ENCODE measurements at places on chromosomes 6 and 20.

GRCh38 chr6:42279966-42280629 is 62.4 kb upstream of the MRPS10 start:
- DNase-seq: no peak

DNA sequence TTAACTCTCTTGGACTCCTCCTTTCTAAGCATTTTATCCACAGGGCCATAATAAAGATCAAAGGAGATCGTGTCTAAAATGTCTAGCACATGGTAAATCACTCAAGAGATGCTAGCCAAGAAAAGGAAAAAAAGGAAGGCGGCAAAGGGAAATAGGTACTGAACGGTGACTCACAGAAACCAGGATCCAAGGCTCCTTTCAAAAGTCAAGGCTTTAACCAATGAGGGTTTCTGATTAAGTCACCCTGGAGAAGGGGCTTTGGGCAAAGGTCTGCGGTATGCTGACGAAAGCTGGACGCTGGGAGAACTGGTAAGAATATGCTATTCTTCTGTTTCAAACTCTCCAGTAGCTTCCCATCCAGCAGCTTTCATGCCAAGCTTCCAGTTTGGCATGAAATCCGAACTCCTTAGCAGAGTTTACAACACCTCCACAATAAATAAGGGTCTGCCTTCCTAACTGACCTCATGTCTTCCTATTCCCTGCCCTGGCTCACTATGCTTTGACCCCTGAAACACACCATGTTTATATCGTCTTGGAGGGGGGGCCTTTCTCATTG is 1.0 kb downstream of the TOMM34 start:
- DNase-seq: no peak

GRCh38 chr6:139841794-139842215 is 467.4 kb upstream of the CITED2 start:
- DNase-seq: no peak

DNA sequence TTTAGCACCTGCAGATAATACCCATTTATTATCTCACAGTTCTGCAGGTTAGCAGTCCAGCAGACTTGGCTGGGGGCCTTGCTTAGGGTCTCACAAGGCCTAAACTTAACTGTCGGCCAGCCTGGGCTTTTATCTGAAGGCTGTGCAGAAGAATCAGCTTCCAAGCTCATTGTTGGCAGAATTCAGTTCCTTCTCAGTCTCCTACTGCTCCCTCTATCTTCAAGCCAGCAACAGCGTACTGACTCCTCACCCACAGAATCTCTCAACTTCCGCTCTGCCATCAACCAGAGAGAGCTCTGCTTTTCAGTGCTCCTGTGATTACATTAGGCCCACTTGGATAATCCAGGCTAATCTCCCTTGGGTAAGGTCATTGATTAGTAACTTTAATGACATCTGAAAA is 30.2 kb upstream of the NHSL1 start:
- no peak for DNase-seq

DNA sequence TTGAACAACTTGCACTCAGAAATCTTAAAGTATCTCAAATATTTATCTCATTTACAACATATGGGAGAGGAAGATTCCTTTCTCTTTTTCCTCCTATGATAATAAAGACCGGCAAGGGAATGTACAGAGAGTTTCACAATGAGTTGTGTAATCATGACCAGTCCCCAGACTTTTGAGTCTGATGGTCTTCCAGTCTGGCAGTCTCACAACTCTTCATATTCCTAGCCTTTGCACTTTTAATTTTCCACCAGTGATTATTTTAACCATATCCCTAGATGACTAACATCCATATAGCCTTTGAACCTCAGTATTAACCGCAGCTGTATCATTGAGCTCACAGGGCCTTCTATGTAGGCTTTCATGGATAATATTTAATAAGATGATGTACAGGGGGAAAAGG is 278.5 kb downstream of the KHDC1L start:
- no peak for DNase-seq

GRCh38 chr20:42212391-42212790 is 594.2 kb upstream of the CHD6 start:
- DNase-seq: no peak

DNA sequence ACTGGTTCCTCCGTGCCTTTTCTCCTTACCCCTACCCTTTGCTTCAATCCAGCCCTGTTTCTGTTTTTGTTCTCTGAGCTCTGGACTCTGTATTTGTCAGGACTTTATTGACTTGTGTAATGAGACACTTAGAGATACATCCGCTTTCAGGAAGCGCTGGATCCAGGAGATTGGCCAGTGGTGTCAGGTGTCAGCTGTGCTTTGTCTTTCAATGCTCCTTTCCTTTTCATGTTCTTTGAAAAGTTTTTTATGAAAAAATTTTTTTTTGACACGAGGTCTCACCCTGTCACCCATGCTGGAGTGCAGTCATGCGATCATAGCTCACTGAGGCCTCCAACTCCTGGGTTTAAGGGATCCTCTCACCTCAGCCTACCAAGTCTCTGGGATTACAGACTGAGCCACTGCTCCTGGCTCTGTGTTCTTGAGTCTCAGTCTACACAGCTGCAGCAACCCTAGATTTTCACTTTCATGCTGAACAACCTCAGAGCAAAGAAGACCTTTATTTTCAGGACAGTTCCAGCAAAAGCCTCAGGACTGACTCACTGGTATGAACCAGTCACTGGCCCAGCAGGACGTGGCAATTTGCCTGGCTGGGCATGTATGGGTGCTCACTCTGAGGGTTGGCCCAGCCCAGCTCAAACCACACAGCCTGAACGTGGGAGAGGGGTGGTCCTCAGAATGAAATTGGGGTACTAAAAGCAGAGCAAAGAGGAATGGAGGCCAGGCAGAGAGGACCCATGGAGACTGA is 108.5 kb downstream of the DHX35 start:
- DNase-seq: no peak

All from anterior cingulate cortex (tissue), 58 donors.